ENCODE measurements at places on chromosomes 3 and 15.

DNA sequence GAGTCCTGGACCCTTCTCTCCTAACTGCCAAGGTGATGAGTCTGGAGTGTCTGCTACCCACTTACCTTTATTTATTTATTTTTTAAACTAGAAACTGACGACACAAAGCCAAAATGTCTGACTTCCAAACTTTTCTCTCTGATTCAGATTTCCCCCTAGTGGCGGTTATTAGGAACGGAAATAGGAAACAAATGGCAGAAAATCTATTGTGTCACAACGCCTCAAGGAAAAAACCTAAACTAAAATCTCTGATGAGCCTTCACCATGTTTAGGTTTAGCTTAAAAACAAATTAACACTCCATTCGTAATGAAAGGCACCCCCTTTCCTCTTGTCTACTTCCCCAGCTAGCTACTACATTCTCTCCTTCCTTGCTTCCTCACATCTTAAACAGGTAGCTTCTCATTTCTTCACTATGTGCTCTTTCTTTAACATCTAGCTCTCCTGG is 94.0 kb upstream of the MEX3B start:
- DNase-seq, result no peak

- no peak for DNase-seq
These were observed 621 bp downstream of the ANXA2 start for GRCh38 chr15:60396958-60397771.

GRCh38 chr3:81518945-81519344 is 242.5 kb downstream of the GBE1 start:
- DNase-seq, result no peak

DNA sequence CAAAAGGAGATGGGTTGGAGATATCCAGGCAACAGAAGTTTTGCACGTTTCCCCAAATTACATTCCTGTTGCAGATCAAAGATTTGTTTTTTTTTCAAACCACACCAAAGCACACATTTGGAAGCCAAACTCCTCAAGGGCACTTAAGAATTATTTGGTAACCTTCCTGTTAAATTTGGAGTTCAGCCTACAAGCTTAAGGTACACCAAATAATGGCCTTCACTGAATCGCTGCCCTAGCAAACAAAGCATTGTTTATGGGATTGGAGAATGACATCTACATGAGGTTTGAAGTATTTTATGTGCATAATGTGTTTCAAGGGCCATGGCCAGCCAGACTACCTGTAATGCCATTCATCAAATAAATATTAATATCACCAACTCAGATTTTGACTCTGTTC is 357.9 kb downstream of the RORA start:
- no peak for DNase-seq

GRCh38 chr3:45737234-45737633 is 48.0 kb downstream of the SACM1L start:
- no peak for DNase-seq

DNA sequence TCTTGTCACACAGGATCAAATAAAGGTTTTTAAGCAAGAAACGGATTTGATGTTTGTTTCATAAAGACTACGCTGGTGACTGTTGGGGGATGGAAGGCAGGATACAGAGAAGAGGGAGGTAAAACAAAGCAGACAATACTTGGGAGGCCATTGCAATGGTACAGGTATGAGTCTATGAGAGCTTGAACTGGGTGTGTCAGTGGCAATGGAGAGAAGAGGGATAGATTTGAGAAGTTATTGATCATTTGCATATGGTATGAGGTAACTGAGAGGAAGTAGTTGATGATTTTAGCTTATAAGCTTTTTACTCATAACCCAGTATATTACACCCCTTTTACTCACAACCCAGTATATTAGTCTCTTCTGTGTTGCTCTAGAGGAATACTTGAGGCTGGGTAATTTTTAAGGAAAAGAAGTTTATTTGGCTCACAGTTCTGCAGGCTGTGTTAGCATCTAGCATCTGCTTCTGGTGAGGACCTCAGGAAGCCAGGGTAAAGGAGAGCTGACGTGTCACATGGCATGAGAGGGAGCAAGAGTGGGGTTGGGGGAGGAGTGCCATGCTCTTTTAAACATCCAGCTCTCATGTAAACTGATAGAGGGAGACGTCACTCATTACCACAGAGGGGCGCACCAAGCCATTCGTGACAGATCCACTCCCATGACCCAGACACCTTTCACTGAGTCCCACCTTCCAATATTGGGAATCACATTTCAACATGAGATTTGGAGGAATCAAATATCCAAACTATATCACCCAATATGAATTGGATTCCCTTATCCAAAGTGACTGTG is 153.9 kb downstream of the VPS8 start:
- no peak for DNase-seq

DNA sequence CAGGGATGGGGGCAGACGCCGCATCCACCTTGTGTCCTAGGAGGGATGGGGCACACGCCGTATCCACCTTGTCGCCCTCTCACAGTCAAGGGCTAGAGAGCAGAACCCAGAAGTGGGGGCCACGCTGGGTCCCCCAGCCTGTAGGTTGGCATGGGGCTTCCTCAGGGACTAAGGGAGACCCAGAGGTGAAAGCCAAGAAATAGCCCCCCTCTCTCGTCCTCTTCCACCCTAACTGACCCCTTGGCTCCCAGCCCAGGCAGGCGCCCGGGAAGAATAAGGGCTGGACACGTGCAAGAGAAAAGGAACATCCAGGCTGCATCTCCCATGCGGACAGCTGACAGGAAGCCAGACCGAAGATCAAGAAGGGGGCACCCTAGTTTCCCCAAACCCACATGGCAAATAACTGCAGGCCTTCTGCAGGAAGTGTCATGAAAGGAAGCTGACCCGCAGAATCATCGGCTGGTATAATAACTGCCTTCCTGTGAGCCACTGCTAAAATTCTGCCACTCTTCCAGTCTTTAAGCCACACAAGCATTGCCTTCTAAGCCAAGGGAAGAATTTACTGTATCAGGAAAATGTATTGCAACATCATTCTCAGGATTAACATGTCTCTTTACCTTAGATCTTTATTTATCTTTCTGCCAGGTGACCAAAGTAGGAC is 38.5 kb upstream of the TFRC start:
- DNase-seq, result no peak

DNA sequence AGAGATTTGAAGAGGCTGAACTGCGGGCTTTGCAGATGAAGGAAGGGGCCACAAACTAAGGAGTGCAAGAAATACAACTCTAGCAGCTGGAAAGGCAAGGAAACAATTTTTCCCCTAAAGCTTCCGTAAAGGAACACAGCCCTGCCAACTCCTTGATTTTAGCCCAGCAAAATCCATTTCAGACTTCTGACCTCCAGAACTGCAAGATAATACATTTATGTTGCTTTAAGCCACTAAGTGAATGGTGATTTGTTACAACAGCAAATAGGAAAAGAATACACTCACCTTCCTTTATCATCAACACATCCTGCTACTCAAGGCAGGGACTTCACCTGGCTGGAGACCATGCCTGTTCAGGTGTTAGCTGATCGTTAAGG is 119.3 kb upstream of the NR2E3 start:
- DNase-seq, result no peak

DNA sequence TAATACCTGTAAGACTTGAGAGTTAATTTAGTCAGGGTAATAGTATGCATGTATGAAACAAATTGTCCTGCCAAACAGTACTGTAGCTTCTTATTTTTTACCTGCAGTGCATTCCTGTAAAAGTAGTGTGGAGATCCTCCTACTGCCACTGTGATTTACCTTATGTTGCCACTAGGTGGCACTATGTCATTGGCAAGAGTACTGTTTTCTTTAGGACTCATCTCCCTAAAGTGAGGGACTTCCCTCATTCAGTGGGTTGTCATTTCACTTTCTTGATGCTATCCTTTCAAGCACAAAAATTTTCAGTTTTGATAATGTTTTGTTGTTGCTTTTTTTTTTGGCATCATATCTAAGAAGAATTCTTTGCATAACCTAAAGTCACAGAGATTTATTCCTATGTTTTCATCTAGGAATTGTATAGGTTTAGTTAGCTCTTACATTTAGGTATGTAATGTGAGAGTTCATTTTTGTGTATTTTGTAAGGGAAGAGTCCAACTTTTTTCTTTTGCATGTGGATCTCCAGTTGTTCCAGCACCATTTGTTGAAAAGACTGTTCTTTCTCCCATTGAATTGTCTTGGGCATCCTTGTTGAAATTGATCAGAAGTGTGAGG is 105.7 kb downstream of the AKAP13 start:
- no peak for DNase-seq

DNA sequence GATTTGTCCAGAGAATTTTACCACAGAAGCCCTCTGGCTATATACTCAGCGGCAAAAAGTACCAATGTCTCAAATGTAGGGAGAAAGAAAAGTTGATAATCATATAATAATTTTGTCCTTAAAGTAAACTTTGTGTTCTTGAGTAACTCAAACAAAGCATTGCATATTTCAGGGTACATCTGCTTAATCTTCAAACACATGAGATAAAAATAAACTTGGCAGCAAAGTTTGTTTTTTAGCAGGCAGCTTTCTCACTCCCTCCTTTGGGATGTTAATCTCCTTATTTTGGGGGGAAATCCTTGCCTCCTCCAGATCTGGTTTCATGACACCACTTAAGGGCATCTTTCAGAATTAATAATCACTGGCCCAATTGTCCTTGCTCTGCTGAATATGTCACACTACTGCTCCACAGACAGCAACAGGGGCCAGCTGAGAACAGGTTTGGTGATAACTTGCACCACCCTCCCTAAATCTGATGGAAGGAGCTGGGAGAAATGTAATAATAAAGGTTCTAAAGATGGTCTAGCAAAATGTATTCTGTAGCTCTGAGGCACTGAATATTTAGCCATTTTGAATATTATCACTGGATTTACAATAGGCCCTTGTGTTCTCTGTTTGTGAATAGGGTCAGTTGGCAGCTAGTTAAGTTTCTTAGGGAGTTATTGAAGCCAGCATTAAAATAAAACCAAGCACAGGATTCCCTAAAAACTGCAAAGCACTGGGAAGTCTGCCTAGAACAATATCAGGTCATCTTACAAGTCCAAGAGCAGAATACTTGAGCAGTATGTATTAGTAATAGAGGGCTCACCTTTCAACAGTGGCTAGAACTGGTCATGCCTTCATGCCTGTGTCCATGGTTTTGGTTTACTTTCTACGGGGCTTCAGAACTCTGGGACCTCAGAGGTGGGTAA is 79.2 kb downstream of the EFL1 start:
- DNase-seq, result no peak

GRCh38 chr3:161557445-161558150 is 61.0 kb downstream of the OTOL1 start:
- no peak for DNase-seq

DNA sequence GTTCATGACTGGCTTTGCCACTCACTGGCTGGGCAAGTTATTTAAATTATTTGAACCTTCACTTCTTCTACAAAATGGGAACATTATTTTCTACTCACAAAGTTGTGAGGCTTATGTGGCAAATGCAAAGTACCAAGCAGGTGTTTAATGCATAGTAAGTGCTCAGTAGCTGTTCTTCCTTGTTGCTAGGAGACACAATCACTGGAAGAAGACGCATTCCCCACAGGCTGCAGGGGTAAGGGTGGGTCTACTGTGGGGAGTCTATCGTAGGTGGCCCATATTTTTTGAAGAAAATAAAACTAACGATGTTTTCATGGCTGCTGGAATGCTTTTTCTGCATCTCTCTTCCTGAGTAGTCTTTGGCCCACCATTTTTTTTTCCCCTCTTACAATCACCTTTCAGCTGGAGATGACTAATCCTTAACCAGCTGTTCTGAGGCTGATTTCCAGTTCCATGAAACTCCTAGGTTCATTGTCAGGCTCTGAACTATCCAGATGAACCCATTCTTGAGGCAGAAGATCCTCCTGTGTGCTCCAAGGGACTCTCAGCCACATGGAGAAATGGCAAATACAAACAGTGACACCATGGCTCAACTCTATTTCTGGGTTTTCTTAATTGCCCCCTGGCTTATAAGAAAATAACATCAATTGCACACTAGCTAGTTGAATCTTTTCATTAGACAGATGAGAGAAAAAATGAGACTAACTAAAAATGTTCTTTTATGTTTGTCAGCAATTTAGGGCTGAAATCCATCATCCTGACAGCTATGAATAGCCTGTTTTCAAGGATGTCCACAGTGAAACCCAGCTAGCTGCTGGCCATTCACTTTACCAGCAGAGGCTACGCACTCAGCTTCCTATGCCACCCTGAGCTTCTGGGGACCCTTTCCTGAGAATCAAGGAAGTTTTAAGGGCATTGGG is 108.3 kb upstream of the ETV5 start:
- no peak for DNase-seq

DNA sequence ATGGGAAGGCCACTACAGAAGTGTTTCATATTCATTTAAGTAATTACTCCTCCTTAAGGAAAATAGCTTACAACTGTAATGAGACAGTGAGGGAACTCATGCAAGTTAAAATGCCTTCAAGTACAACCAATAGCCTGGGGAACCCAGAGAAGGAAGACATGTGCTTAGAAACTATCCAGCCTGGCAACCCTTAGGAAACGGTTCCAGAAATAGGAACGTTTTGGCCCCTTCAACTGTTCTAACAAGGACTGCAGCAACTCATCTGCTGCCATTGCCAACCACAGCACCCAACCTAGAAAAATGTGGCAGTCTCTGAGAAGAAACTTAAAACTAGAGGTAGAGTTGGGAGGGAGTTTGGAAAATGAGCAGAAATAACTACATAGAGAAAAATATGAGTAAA is 147.5 kb upstream of the STRIT1 start:
- DNase-seq, result no peak

DNA sequence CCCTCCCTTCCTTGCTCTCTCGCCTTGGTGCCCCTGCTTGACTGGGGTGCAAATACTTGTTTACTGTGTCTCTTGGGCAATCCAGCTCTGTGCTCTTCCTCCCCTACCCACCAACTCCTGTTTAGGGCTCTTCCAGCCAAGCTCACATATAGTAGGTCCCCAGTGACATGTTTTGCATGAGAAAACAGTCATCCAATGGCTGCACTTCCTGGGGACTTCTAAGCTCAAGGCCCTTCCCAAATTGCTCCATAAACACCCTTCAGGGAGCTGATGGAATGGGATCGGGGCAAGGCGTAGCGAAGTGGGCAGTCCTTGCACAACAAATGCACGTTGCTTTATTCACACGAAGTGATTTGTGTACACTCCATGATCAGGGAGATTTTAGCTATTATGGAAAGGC is 9.4 kb upstream of the COPG1 start:
- DNase-seq, result no peak

- no peak for DNase-seq
These were observed 69.9 kb upstream of the DLG1 start for GRCh38 chr3:197368330-197368729.

DNA sequence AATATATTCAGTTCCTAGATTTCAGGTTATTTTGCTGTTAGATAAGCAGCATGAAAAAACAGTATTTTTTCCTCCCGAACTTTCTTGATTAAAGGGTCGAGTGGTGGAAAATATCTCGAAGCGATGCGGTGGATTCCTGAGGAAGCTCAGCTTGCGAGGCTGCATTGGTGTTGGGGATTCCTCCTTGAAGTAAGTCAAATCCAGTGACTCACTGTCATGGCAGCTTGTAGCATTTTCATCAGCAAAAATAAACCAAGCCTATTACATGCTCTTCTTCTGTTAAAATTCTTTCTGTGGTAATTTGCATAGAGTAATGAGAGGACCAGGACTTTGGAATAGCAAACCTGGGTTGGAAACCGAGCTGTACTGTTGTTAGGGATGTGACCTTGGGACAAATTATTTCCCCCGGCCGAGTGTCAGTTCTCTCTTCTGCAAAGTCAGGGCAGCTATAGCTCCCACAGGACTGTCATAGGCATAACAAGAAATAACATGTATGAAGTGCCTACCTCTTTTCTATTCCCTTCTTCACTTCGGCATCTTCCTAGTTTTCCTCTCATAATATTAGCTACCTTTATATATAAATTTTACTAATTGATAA is 75.6 kb downstream of the UBP1 start:
- DNase-seq, result no peak

Data from activated CD4-positive, alpha-beta T cell treated with anti-CD3 and anti-CD28 coated beads, Interleukin-2, amount 50 U/mL, for 24 hours (primary cell).